ENCODE measurements at places on chromosomes 16 and 17.

GRCh38 chr16:23824909-23825308 is 10.9 kb upstream of the PRKCB start:
- no peak for DNase-seq

DNA sequence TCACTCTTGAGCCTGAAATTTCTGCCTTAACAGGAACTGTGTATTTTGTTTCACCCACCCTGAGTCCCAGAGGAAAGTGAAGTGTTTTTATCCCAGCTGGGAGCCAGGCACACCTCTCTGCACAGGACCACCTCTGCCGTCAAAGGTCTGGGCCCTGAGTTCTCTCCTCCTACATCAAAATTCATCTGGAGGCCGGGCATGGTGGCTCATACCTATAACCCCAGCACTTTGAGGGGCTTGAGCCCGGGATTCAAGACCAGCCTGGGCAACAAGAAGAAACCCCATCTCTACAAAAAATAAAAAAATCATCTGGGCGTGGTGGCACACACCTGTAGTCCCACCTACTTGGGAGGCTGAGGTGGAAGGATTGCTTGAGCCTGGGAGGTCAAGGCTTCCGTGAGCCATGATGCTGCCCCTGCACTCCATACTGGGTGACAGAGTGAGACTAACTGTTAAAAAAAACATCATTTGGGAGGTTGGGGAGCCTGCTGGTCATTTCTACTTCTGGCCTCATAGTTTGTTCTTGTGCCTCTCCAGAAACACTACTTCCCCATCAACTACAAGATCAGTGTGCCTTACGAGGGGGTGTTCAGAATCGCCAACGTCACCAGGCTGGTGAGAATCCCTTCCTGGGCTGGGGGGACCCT is 9.8 kb downstream of the IL34 start:
- DNase-seq = no peak

- no peak for DNase-seq
These were observed 44.5 kb downstream of the AATF start for GRCh38 chr17:36993227-36993626.

- DNase-seq = no peak
These were observed 5.0 kb upstream of the KRT13 start for GRCh38 chr17:41510251-41511065.

DNA sequence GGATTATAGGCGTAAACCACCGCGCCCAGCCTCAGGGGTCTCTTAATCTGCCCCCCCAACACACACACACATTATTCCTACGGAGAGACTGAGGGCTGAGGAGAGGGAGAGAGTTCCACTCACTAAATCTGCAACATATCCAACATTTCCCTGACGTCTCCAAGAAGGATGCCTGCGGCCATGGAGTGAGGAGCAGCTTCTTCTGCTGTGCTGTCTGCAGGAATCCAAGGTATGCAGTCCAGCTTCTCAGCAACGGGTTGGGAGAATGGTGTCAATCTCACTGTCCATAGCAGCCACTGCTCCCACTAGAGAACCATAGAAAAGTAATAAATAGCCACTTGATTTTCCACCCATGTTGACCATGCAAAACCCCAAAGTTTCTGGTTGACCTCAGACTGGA is 5.1 kb upstream of the PLXDC1 start:
- DNase-seq = no peak

- DNase-seq = no peak
These were observed 29.9 kb downstream of the RPTOR start for GRCh38 chr17:80574496-80574895.

DNA sequence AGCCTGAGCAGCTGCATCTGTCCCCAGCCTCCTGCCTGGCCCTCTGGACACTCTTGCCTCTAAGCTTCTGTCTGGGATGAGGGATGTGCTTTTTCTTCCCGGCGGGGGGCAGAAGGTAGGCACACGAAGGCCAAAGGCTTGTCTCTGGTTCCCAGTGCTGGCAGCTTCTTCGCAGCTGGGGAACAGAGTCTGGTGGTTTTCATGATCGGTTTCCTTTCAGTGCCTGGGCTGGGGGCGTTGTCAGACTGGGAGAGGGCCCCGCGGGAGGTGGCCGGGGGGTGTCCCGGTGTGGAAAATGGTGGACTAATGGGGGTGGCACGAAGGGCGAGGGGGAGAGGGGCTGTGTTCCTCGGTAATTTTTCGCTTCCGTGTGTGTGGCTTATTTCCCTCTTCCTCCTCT is 988 bp downstream of the RAP1GAP2 start:
- DNase-seq = no peak

DNA sequence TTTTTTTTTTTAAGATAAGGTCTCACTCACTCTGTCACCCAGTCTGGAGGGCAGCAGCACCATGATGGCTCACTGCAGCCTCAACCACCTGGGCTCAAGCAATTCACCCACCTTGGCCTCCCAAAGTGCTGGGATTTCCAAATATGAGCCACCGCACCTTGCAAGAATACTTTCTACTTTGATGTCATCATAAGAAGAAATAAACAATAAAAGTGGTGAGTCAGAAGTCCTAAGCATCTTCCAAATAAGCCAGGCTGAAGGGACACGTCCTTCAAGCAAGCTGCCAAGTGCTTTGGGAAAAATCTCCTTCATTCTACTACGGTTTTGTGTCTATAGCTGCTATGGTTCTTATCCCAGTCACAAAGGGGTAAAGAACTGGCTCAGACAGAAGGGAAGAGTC is 20.3 kb downstream of the HASPIN start:
- no peak for DNase-seq

DNA sequence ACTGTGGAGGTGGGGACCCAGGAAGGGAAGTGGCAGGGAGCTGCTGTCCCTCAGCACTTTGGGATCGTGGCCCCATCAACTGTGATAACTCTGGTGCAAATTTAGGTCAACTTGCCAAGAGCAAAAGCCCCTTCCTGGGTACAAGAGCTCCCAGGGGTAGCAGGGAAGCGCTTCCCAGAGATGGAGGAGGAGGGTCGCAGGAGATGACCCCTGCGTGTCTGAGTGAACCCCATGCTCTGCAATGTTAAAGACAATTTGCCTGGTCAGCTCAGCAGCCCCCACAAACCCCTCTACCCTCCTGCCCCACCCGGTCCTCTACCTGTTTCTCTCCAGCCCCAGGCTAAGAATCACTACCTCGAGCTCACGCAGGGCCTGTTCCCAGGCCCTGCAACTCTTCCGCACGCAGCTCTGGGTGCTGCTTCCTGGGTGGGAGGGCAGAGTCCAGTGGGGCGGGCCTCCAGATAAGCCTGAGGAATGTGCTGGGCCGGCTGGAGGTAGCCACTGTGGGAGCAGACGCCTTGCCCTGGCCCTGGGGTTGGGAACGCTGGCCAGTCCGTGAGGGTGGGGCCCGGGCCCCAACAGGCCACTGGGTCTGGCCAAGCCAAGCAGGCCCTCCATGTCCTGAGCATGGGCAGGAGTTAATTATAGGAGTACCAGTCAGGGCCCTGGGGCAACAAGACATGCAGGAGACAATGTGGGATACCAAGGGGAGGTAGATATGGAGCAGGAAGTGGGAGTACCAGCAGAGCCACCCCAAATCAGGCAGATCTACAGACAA is 6.1 kb downstream of the DOK4 start:
- DNase-seq = peak; percentile 73

GRCh38 chr17:16975277-16975651 is 3.3 kb upstream of the TNFRSF13B start:
- no peak for DNase-seq

DNA sequence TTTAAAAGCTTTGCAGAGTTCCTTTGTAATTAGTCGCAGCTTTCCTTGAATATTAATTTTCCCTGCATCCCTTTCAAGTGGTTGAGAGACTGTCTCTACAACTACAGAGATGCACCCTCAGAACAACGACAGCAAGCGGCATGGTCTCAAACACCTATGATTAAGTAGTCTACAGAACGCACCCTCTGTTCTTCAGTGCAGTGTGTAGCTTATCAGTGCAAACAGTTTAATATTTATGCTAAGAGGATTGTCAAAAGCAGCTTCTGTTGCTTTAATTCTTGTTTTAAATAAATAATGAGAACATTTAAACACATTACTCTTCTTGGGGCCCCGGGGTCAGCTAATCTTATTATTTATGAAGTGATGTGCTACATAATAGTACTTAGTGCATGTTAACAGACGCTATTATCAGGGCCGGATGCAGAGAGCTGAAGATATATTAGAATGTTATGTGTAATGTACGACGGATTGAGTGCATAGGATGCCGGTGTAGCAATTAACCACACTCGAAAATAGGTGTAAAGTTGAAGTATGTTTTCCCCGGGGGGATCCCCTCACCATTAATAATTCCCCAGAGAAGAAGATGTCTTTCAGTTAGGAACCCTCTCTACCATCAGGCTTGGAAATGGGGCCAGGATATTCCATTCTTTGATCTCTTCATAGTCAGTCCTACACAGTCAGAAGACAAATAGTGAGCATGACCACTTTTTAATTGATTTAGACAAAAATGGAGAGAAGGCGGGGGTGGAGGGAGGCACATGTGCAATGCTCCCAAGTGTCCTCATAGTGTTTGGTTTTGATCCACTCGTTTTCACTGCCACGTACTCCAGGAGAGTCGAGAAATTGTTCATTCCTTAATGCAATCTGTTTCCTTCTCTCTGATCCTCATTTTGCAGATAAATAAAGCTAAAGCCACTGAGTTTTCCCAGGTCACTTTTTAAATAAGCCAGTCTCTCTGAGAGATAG is 176.3 kb downstream of the IRX3 start:
- no peak for DNase-seq

Data from SW480 (cell line).